ENCODE measurements at places on chromosomes 3 and 15.

- DNase-seq, result no peak
Measured at GRCh38 chr3:32707026-32707370, 22.0 kb downstream of the CNOT10 start.

GRCh38 chr15:101183226-101183930 is 68.5 kb downstream of the CHSY1 start:
- no peak for DNase-seq

DNA sequence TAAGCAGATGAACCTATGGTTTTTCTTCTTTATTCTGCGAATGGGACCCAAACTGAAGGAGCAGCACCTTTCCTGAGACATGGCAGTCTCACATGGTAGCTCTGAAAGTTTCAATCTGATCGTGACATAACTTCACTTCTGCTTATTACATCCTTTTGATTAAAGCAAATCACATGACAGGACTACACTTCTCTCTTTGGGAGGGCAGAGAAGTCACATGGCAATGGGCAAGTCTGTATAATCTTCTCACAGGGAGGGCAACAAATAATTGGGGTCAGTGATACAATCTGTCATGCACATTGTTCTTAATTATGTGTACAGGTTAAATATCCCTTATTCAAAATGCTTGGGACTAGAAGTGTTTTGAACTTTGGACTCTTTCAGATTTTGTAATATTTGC is 21.6 kb downstream of the NCBP2 start:
- no peak for DNase-seq

- DNase-seq, result peak; percentile 16
Measured at GRCh38 chr15:48330105-48330785, 984 bp upstream of the DUT start.

GRCh38 chr3:153928851-153929250 is 192.3 kb upstream of the ARHGEF26 start:
- DNase-seq, result no peak

- DNase-seq, result no peak
Measured at GRCh38 chr15:43244092-43244491, 22.6 kb downstream of the TGM5 start.

DNA sequence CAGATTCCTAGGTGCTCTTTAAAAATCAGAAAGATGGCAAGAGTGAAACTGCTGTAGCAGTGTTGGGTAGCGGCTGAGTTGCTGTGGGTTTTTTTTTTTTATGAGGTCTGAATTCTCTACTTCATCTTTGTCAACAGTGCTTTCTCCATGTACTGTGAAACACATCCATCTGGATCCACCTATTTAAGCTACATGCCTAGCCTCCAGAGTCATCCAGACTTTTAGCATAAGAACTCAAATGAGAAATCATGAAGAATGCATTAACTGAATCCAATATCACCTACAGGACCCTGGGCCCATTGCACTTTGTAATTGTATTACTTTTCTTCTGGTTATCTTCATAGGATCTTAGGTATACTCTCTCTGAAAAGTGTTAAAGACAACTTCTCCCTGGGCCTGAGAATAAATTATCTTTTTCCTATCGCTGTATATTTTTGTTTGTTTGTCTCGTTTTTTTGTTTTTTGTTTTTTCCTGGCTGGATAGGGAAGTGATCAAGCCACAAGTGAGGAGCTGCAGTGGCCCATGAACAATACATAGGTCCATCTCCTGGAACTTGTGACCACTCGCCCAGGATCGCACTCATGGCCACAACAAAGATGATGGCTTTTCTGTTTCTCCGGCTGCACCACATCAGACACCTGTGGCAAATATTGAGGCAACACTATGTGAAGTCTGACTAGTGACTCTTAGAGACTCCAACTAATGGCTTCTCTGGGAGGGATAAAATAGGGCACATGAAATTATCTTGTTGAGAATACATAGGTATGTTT is 609.9 kb upstream of the AGTR1 start:
- DNase-seq, result no peak

DNA sequence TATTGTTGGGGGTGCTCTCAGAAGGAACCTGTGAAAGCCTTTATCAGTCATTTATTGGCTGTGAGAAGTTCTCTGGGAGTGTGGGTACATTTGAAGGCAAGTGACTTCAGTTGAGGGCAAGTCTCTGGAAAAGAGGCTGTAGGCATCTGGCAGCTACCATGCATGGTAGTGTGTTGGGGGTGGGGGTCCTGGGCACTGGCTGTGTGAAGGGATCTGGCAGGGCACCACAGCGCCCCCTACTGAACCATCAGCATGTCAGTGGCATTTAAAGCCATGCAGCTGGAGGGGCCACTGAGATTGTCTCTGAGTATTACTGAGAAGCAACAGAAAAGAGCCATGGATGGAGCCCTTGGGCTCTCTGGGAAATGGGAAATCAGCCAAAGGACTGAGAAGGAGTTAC is 30.6 kb downstream of the CRTAP start:
- DNase-seq, result no peak

DNA sequence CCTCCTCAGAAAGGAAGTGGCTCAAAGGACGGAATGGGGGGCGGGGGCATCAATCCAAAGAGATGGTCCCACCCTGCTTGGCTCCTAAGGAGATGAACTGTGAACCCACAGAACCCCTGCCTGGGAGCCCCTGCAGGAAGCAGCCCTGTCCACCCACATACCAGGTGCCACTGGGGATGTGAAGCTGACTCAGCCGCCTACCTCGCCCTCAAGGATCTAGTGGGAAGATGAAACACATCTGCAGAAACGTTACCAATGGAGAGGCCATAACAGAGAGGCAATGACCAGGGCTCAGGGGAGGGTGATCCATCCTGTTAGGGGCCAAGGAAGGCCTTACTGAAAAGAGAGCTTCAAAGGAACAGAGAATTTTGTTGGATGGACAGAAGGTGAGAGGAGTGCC is 35.1 kb downstream of the EAF1 start:
- DNase-seq, result no peak

DNA sequence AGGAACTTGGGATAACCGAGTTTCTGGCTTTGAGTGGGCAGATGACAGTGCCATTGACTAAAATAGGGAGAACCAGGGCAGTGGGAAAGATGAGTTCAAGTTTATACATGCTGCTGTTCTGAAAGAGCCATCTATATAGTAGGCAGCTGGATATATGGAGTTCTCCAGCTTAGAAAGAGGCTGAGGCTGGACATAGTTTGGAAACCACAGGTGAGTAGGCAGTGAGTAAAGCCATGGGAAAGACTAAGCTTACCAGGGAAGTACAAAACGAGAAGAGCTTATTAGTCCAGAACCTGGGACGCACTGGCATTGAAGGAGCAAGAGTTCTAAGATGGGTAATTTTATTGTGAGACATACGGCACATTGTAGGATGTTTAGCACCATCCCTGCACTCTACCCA is 54.2 kb downstream of the MSL2 start:
- DNase-seq, result peak; percentile 29

GRCh38 chr3:32009957-32010356 is 28.4 kb downstream of the ZNF860 start:
- DNase-seq, result no peak

GRCh38 chr3:44927371-44927770 is 48.6 kb downstream of the ZDHHC3 start:
- no peak for DNase-seq

DNA sequence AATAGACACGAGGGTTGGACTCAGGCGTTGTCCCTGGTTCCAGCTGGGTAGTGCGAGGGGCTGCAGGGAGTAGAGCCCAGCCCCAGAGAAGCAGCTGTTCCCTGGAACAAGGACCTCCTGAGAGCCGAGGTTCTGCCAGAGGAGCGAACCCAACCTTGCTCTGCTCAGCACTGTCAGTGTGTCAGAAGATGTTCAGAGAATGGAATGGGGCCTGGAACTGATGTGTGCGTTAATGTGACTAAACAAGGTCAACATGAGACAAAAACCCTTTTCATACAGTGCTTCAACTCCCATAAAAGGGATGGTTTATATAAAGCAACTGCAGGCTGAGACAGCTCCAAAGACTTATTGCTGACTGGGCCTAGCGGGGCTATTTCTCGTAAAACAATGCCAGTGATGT is 35.5 kb upstream of the HACD2 start:
- DNase-seq, result peak; percentile 43

- peak; percentile 97 for DNase-seq
Measured at GRCh38 chr3:27166888-27167287, 202.3 kb downstream of the NEK10 start.

- no peak for DNase-seq
Measured at GRCh38 chr3:14884665-14885064, 62.7 kb upstream of the NR2C2 start.

GRCh38 chr3:100864471-100865250 is 128.6 kb downstream of the ABI3BP start:
- no peak for DNase-seq

GRCh38 chr3:197205675-197206074 is 92.7 kb downstream of the DLG1 start:
- no peak for DNase-seq

- no peak for DNase-seq
Measured at GRCh38 chr3:150764566-150764965, 1.6 kb upstream of the SIAH2 start.

DNA sequence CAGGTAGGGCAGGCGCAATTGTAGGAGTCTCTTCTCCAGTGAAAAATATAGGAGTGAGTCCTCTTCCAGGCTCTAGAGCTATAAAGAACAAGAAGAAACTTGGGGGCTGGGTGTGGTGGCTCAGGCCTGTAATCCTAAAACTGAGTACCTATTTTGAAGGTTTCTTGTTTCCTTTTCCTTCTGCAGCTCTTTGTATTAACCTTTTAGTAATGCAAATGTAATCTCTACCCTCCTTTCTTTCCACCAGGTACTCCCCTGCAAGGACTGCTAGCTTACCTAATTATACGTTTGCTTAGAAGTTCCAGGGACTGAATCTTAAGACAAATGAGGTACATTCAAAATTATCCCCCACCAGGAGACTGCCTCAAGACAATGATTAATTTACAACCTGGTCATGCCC is 75.9 kb downstream of the CD47 start:
- no peak for DNase-seq

GRCh38 chr15:22952796-22953579 is 27.2 kb downstream of the CYFIP1 start:
- no peak for DNase-seq

DNA sequence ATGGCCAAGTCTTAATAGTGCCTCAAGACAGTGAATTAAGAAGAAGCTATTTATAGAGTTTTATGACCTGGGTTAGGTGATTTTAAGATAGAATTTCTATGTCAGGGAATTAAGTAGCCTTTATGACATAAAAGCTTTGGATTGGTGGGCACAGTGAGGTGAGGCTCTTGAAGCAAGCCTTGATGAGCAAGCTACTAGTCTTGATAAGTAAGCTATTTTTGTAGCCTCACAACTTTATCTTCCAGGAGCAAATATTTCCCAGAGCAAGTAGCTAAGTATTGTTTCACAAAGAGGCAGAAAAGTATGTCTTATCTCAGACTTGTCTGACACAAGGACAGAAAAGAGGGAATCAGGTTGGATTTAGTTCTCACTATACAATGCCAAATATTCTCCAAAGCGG is 491.7 kb upstream of the RASGRP1 start:
- no peak for DNase-seq

DNA sequence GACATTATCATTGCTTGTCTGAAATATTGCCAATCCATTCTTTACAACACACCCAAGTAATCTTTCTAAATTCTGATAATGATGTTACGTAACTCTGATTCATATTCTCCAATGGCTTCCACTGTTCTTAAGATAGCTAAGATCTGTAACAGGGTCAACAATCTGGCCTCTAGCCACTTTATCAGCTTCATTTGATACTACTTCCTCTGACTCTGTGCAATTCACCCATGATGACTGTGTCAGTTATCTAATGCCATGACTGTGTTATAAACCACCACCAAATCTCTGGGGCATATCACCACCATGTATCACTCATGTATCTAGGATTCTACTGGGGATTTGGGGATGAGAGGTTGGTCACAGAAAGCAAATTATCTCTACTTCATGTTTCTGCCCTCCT is 44.0 kb downstream of the CD200 start:
- peak; percentile 74 for DNase-seq

DNA sequence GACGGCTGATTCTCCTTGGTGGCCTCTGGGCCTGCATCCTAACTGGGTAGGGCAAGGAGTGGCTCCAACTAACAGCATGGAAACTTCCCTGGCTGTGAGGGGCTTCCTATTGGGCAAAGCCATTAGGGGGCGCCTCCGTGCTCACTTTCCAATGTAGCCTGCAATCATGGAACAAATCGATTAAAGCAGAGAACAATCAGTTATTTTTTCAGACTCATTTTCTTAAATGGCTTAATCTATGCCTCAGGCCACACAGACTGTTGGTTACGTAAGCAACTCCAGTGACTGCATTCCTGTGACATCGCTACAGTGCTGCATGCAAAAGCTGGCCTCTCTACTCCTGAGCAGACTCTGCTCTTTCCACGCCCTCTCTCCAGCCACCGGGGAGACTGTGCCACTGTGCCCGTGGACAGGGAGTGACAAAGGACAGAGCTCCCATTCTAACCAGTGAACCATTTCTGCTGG is 278.9 kb downstream of the KLF13 start:
- DNase-seq, result peak; percentile 40

DNA sequence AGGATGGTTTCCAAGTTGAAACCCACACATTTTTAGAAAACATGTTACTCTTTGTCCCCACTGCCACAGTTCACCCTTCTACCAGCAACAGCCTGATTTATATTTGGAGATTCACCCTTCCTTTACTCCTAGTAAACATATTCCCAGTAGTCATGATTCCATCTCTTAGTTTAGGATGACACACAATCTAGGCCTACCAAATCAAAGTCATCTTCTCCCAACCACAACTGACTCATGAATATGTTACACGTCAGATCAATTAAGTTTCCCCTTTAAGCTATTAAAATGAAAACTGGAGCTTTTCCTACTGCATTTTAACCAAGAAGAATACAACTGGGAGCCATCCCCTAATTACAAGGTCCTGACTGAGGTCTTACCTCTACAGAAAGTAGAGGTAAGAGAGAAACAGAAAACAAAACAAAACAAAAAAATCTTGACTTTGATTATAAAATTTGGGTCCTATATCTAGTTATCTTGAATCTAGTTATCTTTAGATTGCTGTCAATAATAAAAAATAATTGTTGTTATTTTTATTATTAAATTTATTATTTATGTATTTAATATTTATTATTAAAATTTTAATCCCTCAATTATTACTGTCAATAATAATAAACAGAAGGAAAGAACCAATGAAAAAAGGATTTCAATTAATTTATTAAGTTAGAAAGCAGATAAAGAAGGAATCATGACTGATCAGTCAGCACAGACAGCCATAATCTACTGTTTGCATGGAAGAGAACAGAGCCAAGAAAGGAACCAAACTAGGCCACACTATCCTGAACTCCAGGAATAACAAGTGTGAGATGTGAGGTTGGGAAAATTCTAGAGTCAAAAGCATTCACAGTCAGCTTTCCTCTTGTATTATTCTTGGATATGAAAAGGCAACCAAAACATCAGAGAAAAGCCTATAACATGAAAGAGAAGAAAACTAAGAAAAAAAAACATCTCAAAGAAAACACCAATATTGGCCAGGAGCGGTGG is 12.5 kb downstream of the DPH6 start:
- peak; percentile 76 for DNase-seq

DNA sequence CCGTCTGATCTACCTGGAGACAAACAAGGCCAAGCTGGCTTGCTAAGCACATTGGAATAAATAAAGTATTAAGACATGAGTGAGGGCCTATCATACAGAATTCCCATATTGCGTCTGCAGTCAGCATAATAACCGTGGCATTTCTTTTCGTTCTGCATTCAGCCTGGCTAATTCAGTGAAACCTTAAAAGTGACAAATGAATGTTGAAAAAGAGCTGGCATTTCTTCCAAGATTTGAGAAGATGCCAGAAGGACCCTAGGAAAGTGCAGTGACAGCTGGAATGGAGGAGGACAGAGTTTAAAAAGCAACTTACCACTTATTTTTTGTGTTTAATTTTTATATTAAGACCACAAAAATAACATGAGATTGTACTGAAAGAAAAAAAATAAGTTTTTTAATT is 67.1 kb downstream of the SUCLG2 start:
- no peak for DNase-seq

Data from fibroblast of upper back skin (primary cell).